ENCODE measurements at places on chromosomes 2 and 18.

DNA sequence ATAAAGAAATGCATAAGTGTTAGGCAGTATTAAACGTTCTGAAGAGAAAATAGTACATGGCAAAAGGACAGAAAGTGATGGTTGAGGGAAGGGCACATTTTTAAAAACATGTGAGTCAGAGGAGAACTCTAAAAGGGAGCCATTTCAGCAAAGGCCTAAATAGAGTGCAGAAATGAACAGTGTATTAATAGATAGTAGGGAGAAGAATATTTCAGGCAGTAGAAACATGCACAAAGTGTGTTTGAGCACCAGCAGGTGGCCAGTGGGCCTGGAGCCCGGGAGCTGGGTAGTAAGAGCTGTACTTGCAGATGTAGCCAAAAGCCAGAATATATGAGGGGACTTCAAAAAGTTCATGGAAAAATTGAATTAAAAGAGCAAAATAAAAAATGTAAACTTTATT is 288.1 kb upstream of the FIGN start:
- DNase-seq, result no peak

DNA sequence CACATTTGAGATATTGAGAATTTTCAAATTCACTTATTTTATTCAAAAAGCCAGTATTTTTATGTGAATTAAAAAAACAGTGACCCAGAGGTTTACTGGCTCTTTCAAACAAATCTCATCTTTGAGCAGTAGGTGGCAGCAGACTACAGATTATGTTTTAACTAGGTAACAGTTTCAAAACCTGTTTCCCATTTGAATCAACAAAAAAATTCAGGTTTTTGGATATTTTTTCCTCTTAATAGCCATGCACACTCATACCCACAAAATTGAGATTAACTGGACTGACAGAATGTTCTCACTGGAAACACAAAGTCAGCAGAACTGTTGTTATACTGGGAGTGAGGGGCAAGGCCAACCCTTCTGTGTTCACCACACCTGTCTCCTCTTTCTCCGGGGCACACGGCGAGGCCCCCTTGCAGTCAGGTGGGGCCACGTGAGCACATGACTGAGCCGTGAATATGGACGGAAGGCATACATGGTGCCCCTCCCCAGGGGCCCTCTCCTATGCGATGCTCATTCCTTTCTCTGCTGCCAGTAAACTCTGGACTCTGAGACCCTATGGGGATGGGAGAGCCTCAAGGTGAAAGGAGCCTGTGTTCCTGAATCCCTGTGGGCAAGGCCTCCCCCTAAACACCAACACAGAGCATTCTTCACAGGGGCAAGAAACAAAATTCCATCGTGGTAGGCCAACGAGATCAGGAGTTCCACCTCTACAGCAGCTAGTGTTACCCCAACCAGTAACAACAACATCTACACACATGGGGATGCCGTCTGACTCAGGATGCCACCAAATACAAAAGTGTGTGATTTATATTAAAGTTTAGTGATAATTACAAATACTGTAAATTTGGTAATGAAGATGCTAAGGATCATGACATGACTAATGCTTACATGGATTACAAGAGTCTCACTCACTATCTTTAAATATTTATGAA is 80.4 kb downstream of the LPIN2 start:
- peak; percentile 54 for DNase-seq

DNA sequence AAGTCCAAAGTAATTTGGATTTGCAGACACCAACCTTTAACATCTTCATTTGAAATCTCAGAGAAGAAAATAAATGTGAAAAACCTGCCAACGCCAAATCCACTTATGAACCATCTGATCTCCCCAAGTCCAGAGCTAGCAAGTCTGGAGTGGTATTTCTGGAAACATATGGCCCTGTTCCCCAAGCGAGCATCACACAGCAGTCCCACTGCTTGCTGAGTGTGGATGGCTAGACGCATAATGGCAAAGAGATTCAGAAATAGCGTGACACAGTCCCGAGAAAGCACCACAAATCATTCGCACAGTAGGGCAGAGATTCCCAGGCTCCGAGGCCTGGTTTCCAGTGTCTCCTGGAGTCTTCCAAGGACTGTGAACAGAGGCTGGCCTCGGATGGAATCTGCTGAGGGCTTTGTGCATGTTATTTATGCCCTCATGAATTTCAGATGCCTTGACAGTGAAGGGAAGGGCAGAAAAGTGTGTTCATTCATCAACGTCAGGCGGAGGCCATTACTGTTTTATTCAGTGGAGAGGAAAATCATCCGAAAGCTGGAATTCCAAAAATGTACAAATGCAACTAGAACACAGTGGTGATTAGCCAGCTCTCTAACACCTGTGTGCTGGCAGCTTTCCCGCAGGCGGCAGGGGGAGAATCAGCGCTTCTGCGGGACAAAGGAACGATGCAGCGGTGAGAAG is 417.0 kb downstream of the EIPR1 start:
- DNase-seq, result no peak

- no peak for DNase-seq
Measured at GRCh38 chr2:136070913-136071312, 47.0 kb downstream of the CXCR4 start.

GRCh38 chr2:222024932-222025880 is 273.6 kb downstream of the PAX3 start:
- peak; percentile 54 for DNase-seq

GRCh38 chr2:201273330-201273983 is 13.1 kb downstream of the CASP8 start:
- DNase-seq, result no peak

GRCh38 chr2:104654811-104655210 is 199.1 kb upstream of the POU3F3 start:
- no peak for DNase-seq

All from bronchial epithelial cell (primary cell).